ENCODE measurements at places on chromosomes 6 and 20. TPM values are rescaled to one million over a fixed set of nuclear protein-coding genes. Genes with fewer than 3 reads are reported as not detected.

The APOM gene
- 0.42 TPM for total RNA-seq

The RBM24 gene
- 7.9 TPM for total RNA-seq

The SLC22A2 gene
- not detected for total RNA-seq

The MUCL3 gene
- not detected for total RNA-seq

The DEFB132 gene
- not detected for total RNA-seq

The MEP1A gene
- not detected for total RNA-seq

The DDO gene
- 2.3 TPM for total RNA-seq

The ARHGAP18 gene
- total RNA-seq: 17.9 TPM

The TRIM10 gene
- not detected for total RNA-seq

The CAP2 gene
- 21.3 TPM for total RNA-seq

The CRISP2 gene
- total RNA-seq: not detected

The HAO1 gene
- total RNA-seq: not detected

The HRH3 gene
- not detected for total RNA-seq

The FRS3 gene
- 0.61 TPM for total RNA-seq

The HACE1 gene
- total RNA-seq: 9.0 TPM

The CENPW gene
- total RNA-seq: 11.0 TPM

The SLC35D3 gene
- total RNA-seq: not detected

The SNAP91 gene
- total RNA-seq: 0.05 TPM

The HCRTR2 gene
- total RNA-seq: not detected

The ADGRF4 gene
- total RNA-seq: 0.05 TPM

The CFAP61 gene
- 39.3 TPM for total RNA-seq

The CD40 gene
- total RNA-seq: not detected

The DPPA5 gene
- total RNA-seq: not detected

The BFSP1 gene
- total RNA-seq: 14.7 TPM

The CD24 gene
- total RNA-seq: 1.1 TPM

The PACSIN1 gene
- not detected for total RNA-seq

The SPATS1 gene
- 0.53 TPM for total RNA-seq

The DAAM2 gene
- total RNA-seq: 11.7 TPM

The CNR1 gene
- 1.7 TPM for total RNA-seq
